Occipital lobe (tissue), 3 donors: ENCODE measurements at places on chromosomes 4 and X.

GRCh38 chr4:2261110-2261852 is 628 bp downstream of the MXD4 start:
- no peak for DNase-seq

GRCh38 chrX:109954333-109954732 is 48.6 kb upstream of the TMEM164 start:
- no peak for DNase-seq

DNA sequence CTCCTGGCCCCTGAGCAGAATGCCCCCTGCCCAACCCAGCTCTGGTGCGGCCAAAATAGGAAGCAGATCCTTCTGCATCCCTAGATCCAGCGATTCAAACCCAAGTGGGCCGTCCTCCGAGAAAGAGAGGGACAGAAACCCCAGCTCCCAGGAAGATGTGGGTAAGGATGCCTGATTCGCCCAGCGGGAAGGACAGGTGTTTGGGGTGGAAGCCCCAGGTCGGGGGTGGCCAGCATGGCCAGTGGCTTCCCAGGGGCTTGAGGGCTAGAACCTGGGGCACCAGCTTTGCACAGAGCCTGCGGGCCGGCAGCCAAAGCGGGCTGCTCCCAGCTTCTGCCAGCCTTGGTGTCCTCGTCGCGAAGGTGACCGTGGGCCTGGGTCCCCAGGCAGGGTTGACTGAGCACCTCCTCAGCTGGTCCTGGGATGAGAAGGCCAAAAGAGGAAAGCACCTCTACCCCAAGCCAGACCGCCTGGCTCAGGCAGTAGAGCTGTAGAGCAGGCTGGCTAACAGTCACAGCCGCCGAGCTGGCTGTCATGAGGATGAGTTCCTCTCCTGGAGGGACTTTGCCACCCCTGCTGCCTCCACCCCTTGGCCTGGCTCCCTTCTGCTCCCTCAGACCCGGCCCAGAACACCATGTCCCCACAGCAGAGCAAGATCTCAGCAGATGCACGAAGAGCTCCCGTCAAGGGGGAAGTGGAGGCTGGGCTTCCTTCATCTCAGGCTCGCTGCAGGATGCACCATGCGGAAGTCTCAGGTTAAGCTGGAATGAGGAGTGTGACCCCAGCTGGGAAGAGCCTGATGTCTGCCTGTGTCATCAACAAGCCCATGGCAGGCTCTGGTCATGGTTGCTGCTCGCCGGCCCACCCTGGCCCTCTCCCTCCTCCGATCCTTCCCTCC is 59.9 kb downstream of the CPZ start:
- no peak for DNase-seq

GRCh38 chrX:75273483-75273882 is 402 bp upstream of the UPRT start:
- no peak for DNase-seq

DNA sequence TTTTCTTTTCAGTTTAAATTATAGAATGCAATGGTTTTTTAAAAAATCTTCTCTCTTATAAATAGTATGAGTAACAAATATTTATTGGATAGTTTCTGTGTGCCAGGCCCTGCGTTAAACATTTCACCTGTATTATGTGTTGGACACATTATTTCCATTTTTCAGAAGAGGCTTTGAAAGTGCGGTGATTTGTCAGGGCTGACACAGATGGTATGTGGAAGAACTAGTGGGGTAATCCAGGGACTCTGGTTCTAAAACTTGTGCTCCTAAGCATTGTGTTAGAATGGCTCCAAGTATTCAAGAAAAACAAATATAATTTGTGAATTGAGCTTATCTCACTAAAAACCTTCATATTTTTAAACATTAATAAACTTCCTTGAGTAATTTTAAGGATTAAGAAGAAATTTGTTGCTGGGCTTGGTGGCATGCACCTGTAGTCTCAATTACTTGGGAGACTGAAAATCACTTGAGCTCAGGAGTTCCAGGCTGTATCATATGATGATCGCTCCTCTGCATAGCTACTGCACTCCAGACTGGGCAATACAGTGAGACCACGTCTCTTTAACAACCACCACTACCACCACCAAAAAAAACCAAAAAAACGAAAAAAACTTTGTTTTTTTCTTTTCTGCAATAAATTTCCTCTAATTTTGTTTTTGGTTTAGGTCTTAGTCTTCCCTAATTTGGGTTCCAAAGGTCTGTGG is 40.0 kb downstream of the RAPGEF2 start:
- no peak for DNase-seq

DNA sequence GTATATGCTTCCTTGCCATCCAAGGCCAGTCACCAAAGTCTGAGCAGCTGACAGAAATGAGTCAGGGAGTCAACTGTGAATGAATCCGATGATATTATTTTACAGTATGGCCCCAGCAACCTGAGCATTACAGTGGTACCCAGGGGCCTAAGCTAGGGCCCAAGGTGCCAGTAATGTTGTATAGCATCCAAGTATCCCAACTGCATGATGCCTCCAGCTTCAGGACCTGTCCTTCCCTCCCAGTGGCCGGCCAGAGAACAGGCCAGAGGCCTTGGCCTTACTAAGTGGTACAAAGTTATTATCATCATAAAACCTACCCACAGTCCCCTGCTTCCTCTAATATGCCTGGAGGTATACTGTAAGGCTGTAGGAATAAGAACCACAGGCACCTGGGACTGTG is 79.9 kb downstream of the RFC1 start:
- DNase-seq: no peak

- DNase-seq: no peak
These were observed 84.0 kb downstream of the NHSL2 start for GRCh38 chrX:71994601-71995000.

- no peak for DNase-seq
These were observed 77.0 kb downstream of the FBXW7 start for GRCh38 chr4:152458801-152459302.

GRCh38 chrX:11210415-11210801 is 82.8 kb upstream of the AMELX start:
- no peak for DNase-seq

DNA sequence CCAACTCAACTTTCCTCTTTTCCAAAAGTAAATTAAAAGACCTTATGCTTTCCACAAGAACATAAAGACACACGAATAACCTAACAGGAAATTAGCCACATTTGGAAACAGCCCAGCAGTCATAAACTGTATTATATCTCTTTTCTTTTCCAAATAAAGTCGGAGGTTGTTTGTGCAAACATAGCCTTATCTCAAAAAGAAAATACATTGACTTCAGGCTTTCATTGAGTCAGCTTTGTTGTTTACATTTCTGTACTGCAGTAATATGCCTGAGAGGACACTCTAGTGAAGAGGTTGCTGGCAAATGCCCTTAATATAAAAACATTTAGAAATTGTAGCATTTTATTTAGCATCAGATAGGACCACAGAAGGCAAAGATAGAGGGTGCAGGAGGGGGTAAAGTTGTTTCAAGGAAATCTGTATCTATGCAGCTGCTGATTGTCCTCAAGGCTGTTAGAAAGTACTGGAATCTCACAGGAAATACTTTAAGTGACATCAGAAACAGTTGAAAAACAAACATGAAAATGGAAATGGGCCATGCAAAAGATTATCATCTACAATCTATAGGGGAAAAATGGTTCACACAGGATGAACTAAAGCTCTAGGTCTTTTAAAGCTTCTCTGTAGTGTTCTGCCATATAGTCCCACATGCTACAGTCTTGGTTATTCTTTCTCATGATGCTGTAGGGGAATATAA is 14.5 kb downstream of the LNX1 start:
- no peak for DNase-seq

GRCh38 chr4:32199639-32200038 is 1479.5 kb downstream of the PCDH7 start:
- DNase-seq: no peak

- DNase-seq: no peak
These were observed 50.9 kb downstream of the MED28 start for GRCh38 chr4:17665346-17665745.

DNA sequence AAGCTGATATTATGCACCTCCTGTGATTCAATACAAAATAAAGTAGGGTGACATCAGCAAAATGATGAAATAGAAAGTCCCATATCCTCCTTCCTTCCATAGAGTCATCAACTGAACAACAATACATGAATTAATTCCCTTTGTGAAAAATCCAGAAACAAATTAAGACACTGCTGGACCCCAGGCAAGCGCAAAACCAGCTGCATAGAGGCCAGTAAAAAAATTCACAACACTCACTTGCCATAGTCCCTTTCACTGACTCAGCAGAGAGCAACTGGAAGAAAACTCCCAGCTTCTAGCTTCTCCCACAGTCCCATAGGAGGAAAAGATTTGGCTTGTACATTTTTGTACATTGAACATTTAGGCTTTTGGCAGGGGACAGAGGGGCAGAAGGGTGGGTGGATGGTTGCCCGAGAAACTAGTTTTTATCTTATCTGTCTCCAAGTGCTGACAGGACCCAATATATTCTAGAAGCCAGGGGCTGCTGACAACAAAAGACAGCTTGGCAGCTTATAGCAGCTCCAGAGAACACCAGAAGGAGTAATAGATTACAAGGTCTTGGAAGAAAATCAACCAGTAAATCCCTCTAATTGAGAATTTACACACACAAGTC is 124.6 kb downstream of the NDST3 start:
- DNase-seq: no peak

DNA sequence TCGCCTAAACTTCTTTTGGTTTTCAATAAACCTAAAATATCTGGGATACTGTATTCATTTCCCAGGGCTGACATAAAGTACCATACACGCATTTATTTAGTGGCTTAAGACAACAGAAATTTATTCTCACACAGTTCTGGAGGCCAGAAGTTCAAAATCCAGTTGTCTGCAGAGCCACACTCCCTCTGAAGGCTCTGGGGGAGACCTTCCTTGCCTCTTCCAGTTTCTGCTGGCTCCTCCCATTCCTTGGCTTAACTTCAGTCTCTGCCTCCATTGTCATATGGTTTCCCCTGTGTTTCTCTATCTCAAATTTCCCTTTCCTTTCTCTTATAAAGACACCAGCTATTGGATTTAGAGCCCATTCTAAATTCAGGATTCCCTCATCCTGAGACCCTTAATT is 44.4 kb downstream of the NR3C2 start:
- DNase-seq: no peak

DNA sequence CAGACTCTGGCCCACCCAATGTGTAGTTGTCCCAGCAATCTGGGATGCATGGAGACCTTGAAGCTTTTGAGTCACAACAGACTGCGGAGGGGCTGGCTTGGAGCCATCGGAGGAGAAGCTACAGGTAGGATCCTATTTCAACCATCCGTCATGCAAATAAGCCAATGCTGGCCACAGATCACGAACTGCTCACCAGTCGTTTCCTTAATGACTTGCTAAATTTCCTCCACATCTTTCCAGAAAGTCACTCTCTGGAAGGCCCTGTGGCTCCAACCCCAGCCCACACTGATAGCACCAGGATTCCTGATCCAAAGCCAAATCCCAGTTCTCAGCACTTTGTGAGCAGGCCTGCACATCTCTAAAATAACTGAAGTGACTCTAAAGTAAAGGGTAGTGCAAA is 321.3 kb downstream of the RAB28 start:
- no peak for DNase-seq

- DNase-seq: no peak
These were observed 47.5 kb upstream of the BCOR start for GRCh38 chrX:40145001-40145922.

- DNase-seq: no peak
These were observed 831.7 kb upstream of the GRID2 start for GRCh38 chr4:91472046-91472445.

- no peak for DNase-seq
These were observed 33.9 kb downstream of the LRP2BP start for GRCh38 chr4:185361872-185362271.

DNA sequence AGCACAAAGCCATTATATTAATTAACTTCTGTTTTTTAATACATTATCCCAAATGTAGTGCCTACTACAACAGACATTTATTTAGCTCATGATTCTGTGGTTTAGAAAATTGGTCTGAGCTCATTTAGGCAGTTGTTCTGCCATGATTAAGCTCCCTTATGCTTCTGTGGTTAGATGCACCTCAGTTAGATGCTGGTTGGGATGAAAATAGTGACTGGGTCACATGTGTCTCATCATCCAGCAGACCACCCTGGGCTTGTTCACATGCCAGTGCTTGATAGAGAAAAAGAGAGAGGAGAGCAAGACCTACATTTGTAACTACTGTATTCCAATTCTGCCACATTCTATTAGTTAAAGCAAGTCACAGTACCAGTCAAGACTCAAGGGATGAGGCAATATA is 376.4 kb upstream of the GNPDA2 start:
- DNase-seq: no peak

DNA sequence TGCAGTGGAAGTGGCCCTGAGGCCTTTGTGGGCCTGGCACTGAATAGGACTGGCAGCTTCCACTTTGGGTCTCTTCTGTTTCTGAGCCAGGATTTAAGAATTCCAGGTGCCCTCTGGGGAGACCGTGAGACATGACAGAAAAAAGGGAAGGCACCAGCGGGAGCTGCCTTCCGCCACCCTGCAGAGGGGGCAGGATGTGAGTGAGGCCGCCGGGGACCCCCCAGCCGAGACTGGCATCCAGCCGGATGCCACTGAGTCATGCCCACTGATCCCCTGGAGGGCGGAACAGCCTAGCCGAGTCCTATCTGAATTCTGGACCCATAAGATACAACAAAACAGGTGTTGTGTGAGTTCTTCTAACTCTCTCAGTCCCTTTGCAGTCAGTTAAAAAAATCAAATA is 41.3 kb downstream of the C4orf50 start:
- DNase-seq: no peak

DNA sequence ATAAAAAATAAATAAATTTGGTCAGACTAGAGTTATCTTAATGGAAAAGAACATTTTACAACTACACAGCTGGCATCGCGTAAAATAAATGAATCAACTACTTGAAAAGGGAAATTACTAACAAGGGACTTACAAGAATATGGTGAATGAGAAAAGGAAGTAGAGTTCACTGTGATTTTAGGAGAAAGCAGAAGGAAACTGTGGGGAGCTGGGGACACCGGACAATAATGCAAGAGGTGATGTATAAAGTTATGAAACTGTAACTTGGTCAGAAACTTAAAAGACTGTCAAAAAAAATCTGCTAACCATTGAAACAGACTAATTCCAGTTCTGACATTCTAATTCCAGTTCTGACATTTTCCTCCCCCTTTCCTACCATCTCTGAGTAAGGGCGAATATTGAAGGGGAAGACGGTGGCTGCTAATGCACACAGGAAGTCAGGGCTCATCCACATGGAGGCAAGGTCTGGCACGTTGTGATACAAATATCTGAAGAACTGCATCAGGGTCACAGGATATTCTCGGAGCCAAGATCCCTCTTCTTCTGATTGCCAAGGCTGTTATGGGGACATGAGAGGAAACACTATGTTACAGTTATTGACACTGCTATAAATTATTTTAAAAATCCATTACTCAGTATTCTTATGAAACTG is 170.5 kb downstream of the CDS1 start:
- DNase-seq: no peak

- no peak for DNase-seq
These were observed 1849.2 kb downstream of the STIM2 start for GRCh38 chr4:28709891-28710290.

DNA sequence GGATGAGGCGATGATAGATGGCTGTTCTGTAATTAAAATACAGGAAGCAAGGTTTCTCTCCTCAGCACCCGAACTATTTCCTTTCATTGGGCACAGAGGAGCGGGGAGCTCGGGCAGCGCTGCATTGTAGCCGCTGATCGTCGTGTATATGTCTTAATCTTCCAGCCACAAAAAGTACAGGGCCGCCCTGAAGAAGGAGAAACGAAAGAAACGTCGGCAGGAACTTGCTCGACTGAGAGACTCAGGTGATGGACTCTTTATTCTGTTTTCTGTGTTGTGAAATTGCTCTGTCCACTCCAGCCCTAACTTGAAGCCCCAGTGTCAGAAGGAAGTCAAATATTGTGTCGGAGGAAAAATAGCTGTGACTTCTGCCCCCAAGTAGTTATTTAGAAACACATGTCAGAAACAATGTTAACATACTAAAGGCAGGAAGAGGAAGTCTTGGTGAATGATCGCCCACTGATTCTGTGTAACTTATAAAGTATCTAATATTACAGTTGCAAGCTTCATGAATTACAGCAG is 546 bp downstream of the ZRSR2 start:
- DNase-seq: no peak
